Stimulated activated CD4-positive, alpha-beta T cell treated with anti-CD3 and anti-CD28 coated beads, Interleukin-15, amount 100 ng/mL, for 24 hours (primary cell): ENCODE measurements at places on chromosomes 1 and 21.

DNA sequence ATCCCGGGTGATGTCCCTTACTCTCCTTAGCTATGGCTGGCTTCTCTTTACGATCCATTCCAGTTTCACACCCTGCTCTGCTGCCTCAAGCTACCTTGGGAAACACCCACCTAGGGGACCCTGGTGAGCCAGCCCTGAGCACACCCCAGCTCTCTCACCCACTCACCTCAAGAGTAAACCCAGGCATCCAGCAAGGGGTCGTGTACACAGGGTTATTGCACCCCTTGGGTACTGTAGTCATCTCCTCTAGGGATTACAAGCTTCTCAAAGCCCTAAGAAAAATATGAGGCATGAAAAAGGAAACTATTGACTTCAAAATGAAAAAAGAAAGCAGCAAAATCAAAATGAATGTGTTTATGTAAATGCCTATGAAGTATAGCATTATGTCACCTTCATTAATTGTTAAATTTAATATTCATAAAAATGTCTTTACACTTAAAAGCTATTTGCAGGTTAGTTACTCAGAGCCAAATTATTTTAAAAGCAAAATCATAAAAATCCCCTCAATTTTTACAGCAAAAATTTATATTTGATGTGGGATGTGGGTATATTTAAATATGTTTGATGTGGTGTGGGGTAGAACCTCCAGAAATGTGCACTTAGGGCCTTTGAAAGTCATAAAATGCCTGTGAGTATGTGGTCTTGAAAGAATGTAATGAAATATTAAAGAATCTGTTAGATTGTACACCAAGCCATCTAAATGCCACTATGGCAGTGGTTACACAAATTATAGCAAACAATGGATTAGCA lies 190.3 kb downstream of the C1orf94 start:
- no peak for DNase-seq

- DNase-seq = no peak
Measured at GRCh38 chr1:72177711-72178110, 104.6 kb downstream of the NEGR1 start.

DNA sequence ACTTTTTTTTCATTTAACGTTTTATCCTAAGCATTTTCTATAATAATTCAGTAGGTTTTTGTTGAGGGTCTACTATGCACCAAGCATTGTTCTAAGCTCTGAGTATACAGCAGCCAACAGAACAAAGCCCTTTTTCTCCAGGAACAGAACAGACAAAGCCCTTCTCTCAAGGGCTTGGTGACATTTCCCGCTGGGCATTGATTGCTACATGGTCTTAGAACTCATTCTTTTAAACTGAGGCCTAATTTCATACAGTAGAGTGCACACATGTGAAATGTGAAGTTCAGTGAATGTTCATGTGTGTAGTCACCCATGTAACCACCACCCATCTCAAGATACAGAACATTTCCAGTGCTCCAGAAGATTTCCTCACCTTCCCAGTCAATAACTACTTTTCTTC lies 15.2 kb upstream of the PDIK1L start:
- no peak for DNase-seq

DNA sequence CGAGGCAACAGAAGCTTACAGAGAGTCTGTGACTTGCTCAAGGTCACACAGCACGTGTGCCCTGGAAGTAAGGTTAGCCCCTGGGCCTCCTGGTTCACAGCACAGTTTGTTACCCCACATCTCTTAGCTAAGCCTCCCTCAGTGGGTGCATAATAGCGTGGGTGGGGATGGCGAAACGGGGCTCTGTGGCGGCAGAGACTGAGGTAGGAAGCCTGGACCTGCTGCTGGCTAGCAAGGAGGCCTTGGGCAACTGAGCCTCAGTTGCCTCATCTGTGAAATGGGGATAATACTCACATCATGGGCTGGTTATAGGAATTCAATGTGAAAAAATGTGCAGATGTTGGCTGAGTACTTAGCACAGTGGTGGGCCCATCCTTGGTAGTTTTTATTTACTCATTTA lies 596 bp downstream of the PADI4 start:
- no peak for DNase-seq

GRCh38 chr1:219324171-219324570 lies 150.5 kb downstream of the LYPLAL1 start:
- DNase-seq = no peak

DNA sequence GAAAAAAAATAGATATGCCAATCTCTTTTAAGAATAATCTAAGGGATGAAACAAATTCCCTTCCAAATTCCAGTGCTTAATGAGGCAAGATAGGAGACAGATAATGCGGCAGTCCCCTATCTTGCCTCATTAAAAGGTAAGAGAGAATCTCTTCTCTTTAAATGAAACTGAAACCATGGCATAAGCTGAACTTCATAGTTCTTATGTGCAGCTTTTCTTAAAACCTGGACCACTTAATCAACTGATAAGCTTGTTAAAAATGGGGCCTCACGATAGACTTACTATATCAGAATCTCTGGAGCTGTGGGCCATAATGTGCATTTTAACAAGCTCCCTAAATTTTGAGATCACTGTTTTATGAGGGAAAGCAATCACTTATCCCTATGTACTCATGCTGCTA lies 79.2 kb downstream of the NIBAN1 start:
- no peak for DNase-seq

DNA sequence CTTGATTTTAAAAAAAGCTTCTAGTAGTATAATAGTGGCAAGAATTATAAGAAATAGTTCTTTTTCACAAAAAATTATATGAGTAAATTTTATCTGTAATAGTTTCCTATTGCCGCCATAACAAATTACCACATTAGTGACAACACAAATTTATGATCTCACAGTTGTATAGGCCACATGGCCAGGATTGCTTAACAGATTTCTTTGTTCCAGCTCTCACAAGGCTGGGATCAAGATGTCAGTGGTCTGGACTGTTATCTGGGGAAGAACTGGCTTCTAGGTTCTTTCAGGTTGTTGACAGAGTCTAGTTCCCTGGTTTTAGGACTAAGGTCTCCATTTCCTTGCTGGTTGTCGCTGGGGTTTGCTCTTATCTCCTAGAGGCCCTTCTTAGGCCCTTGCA lies 236.4 kb downstream of the USP25 start:
- no peak for DNase-seq

GRCh38 chr21:32844653-32845436 lies 73.3 kb upstream of the PAXBP1 start:
- DNase-seq = no peak

DNA sequence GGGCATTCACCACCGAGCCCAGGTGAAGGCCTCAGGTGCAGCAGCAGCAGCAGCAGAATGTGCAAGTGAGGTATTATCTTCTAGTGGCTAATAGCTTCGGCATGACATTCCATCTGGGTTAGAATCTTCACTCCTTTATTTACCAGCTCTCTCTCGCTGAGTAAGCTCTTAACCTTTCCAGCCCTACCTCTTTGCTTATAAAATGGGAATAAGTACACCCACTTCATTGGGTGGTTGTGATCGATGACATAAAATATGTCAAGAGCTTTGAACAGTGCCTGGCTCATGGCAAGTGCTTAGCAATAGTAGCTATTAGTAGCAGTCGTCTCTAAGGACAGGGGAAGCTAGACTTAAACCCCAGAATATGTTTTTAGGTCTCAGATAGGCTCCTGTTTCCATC lies 149.5 kb downstream of the NOS1AP start:
- DNase-seq = no peak

DNA sequence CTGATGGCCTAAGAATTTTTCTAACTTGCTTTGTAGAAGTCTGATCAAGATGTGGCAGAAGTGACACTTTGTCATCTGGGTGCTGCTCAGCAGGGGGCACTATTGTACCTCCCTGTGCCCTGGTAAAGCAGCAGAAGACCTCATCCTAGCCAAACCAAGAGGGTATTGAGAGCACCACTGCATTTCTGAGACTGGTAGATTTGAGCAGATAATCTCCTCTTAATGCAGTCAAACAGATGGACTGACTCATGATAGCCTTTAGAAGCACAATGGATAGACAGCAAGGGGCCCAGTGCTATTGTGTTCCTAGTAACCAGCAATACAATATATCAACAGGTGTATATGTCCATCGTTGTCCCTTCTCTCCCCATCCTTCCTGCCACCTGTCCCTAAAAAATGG lies 5.7 kb downstream of the TPM3 start:
- peak; percentile 81 for DNase-seq

- DNase-seq = no peak
Measured at GRCh38 chr1:116185161-116185701, 74.0 kb downstream of the MAB21L3 start.

DNA sequence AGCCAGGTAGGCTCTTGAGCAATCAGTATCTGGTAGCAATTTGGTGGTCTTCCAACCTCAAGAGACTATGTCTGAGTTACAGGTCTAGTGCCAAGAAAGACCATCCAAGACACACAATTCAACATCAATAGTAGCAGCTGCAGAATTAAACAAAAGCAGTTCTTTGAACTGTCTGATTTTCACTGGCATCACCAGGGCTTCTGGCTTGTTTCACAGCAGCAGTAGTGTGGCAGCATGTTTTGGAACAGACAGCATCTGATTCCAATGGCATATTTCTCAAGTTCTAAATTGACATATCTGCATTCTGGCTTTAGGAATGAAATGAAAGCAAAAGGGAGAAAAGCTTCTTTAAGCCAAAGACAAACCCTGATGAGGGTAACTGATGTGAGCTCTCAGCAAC lies 334.7 kb upstream of the PRMT6 start:
- DNase-seq = no peak

DNA sequence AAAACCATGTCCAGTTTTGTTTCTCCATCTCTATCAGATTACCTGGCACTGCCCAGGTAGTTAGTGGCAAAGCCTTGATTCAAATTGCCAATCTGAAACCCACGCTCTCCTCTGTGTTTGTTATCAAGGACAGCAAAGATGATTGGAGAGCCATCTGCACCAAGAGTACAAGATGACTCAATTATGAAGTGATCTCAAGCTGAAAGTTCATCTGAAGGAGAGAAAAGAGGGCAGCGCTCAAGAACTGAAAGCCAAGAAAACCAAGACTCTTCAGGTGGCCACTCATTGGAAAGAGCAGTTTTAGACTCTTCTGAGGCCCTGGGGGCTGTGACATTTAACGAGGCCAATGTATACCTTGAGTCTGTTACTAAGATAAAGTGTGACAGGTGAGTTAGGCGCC lies 13.8 kb downstream of the RXRG start:
- DNase-seq = no peak

- DNase-seq = no peak
Measured at GRCh38 chr1:11100149-11100493, 452 bp upstream of the EXOSC10 start.

GRCh38 chr1:53278298-53278725 lies 40.0 kb upstream of the MAGOH start:
- DNase-seq = peak; percentile 73

- DNase-seq = no peak
Measured at GRCh38 chr1:111924786-111925185, 64.7 kb downstream of the KCND3 start.

- DNase-seq = no peak
Measured at GRCh38 chr1:28417926-28418637, 48.5 kb downstream of the PHACTR4 start.

GRCh38 chr1:236465959-236466303 lies 57.9 kb upstream of the LGALS8 start:
- DNase-seq = no peak

GRCh38 chr1:198657550-198658064 lies 18.8 kb downstream of the PTPRC start:
- no peak for DNase-seq

- no peak for DNase-seq
Measured at GRCh38 chr1:85582687-85583591, 2.4 kb downstream of the CCN1 start.

DNA sequence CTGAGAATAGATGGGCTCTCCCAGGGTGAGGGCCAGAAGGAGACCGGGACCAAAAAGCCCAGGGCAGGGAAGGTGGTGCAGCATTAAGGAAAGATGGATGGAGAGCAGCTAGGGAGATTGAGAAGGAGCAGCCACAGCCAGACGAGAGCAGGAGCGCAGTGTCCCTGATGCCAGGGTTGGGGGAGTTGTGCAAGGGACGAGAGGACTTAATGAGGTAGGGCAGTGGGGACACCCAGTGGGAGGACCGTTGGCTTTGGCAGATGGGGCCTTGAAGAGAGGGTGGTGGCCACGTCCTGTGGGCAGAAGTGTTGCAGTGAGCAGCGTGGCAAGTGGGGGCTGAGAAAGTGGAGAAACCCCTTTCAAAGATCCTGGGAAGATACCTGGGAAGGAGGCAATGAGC lies 38.0 kb upstream of the KDM4A start:
- DNase-seq = no peak

- no peak for DNase-seq
Measured at GRCh38 chr1:235131961-235132360, 3.3 kb upstream of the TOMM20 start.

- no peak for DNase-seq
Measured at GRCh38 chr1:81832573-81832972, 31.8 kb downstream of the ADGRL2 start.

DNA sequence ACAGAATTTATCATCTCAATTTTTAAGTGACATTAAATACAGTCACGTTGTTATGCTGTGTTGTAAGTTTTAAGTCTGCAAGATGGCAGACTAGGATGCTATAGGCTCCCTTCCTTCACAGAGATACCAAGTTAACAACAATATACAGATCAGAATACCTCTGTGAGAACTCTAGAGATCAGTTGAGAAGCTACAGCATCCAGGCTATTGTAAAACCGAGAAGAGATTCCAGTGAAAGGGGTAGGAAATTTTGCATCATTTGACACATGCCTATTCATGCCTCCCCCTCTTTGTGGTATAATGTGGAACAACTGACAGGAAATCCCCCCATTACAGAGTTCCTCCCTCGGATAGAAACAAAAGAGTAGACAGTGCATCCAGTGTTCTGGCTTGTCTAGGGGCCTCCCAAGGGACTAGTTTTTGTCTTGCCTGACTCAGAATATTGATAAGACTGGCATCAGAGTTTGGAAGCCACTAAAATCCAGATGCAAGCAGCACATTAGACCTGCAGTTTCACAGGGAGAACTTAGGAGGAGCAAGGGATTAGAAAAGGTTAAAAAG lies 80.6 kb downstream of the LBR start:
- no peak for DNase-seq

- DNase-seq = no peak
Measured at GRCh38 chr21:44331650-44332307, 7.4 kb downstream of the CFAP410 start.

- DNase-seq = no peak
Measured at GRCh38 chr1:200034761-200035396, 7.4 kb downstream of the NR5A2 start.

DNA sequence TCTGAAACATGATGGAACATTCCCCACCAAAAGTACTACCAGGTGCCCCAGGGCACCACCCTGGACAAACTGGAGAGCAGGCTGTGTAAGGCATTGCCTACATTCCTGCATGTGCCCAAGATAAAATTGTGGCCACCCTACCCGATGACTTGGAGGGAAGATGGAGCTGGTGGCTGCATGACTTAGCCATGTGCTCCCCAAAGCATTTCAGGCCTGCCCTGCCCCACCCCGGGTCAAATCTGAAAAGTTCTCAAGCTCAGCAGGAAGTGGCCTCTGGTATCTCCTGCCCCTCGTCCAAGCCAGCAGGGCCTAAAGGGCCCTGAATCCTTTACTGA lies 8.5 kb downstream of the CD2 start:
- peak; percentile 53 for DNase-seq

DNA sequence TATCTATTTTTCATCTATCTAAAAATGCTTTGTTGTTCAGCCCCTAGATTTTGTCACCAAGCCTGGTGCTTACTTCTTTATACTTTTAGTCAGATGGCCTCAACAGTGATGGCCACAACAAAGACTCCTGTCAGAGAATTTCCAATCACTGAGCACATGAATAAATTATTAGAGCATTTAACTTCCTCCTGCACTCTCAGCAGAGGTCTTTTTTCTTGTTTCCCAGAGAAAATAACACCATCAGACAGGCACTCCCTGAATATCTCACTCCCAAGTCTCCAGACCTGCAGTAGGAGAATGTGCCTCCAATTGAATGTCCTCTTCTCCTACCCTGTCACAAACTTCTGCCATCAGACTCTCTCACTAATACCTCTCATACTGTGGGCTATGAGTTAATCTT lies 616.0 kb upstream of the NR5A2 start:
- no peak for DNase-seq
